ENCODE measurements at places on chromosomes 2 and 18. TPM values are rescaled to one million over a fixed set of nuclear protein-coding genes. Genes with fewer than 3 reads are reported as not detected.

DNA sequence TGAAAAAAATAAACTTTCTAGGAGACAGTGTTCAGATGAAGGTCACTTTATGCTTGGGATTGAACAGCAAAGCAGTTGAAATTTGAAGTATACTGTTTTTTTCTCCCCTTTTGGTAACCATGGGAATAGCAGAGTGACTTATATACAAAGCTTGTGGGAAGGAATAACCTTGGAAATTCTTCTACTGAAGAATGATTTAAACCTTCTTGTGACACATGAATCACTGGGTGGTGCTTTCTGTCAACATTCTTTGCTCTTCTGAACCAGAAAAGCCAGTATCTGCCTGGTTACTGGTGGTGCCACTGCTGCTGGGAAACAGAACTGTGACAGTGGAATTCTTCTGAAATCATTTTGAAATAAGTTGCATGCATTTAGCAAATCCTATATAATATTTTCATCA, 39.4 kb upstream of the RND3 start:
- no peak for DNase-seq
- no peaks in the 10 kb centered on the region for H3K27me3 ChIP-seq
- no peak overlapping the region for H3K4me3 ChIP-seq
- no peaks in the 10 kb centered on the region for H3K4me1 ChIP-seq
- no peaks in the 10 kb centered on the region for H3K36me3 ChIP-seq
- H3K27ac ChIP-seq = no peak overlapping the region

GRCh38 chr2:176334729-176335128, 65.5 kb downstream of the MTX2 start:
- H3K36me3 ChIP-seq = no peaks in the 10 kb centered on the region
- H3K4me1 ChIP-seq = no peaks in the 10 kb centered on the region
- no peak for DNase-seq
- no peak overlapping the region for H3K4me3 ChIP-seq
- H3K27me3 ChIP-seq = no peaks in the 10 kb centered on the region

Gene SLC39A6
- total RNA-seq = 92.5 TPM

Gene AOX1
- total RNA-seq = 5.7 TPM

- H3K4me1 ChIP-seq = no peaks in the 10 kb centered on the region
- no peak overlapping the region for H3K4me3 ChIP-seq
- H3K27me3 ChIP-seq = no peaks in the 10 kb centered on the region
- DNase-seq = no peak
- H3K36me3 ChIP-seq = no peaks in the 10 kb centered on the region
Measured at GRCh38 chr18:48222118-48222517, 187.1 kb downstream of the ZBTB7C start.

Gene GALNT14
- total RNA-seq = 6.0 TPM

Gene FASTKD1
- 60.3 TPM for total RNA-seq

Gene GBX2
- total RNA-seq = not detected

- H3K4me3 ChIP-seq = no peak overlapping the region
- H3K27ac ChIP-seq = no peak overlapping the region
- H3K27me3 ChIP-seq = no peaks in the 10 kb centered on the region
- no peaks in the 10 kb centered on the region for H3K36me3 ChIP-seq
- no peak for DNase-seq
Measured at GRCh38 chr18:36441426-36442240, 144.1 kb downstream of the FHOD3 start.

DNA sequence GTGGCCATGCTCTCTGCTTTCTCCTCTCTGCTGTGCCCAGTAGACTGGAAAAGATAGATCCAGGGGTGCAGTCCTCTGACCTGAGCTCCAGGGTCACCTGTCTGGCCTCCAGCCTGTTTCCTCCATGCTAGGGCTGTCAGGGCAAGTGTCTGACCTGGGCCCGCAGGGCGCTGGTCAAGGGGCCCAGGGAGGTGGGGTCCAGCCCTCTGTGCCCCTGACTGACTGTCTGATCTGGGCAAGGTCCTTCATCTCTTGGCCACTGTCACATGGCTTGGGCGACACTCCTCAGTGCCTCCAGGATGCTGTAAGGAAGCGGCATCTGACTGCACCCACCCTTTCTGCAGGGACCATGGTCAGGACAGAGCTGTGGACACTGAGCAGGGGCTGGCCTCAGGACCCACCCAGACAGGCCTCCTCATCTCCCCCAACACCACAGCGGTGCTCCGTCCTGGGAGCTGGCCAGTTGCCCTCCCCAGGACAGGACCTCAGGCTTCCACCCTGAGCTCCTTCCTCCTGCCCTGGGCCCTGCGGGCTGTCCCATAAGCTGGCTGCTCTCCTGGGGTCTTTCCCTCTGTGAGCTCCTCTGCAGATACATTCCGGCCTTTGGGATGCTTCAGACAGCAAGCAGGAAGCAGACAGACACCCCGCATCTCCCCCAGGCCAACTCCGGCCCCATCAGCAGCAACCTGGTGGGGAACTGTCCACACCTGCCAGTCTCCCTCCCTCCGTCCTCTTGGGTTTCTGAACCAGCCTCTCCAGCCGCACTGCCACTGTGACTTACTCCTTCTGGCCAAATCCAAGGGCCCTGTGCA, 21.2 kb upstream of the ALPI start:
- no peak overlapping the region for H3K4me3 ChIP-seq
- H3K27ac ChIP-seq = no peak overlapping the region
- DNase-seq = no peak
- H3K27me3 ChIP-seq = no peaks in the 10 kb centered on the region
